ENCODE measurements at places on chromosomes 4 and X. TPM values are rescaled to one million over a fixed set of nuclear protein-coding genes. Genes with fewer than 3 reads are reported as not detected.

Gene FRMPD3
- not detected for total RNA-seq

Gene GLUD2
- total RNA-seq = 0.25 TPM

Gene EPHA5
- total RNA-seq = not detected

Gene P2RY4
- total RNA-seq = not detected

Gene SLC38A5
- total RNA-seq = 252 TPM

Gene DLG3
- total RNA-seq = 12.8 TPM

Gene RNF128
- total RNA-seq = 2.8 TPM

Gene MAGEB1
- total RNA-seq = not detected

Gene ITIH6
- not detected for total RNA-seq

Gene EMCN
- not detected for total RNA-seq

Gene BST1
- 4.4 TPM for total RNA-seq

Gene FREM3
- total RNA-seq = not detected

Gene SMIM10L2A
- 0.03 TPM for total RNA-seq

Gene PASD1
- not detected for total RNA-seq

Gene PAGE2
- total RNA-seq = not detected

Gene VSIG4
- not detected for total RNA-seq

Gene SH3BGRL
- total RNA-seq = 48.7 TPM

Gene ANXA3
- total RNA-seq = 415 TPM

Gene TNIP3
- 0.10 TPM for total RNA-seq

Gene PAK3
- total RNA-seq = 0.11 TPM

Gene AFF2
- 0.04 TPM for total RNA-seq

Gene SFRP2
- total RNA-seq = not detected

Gene CSAG3
- total RNA-seq = not detected

Gene F8A3
- not detected for total RNA-seq

Gene BANK1
- total RNA-seq = 0.25 TPM

Gene IL3RA
- total RNA-seq = not detected

Gene PDLIM5
- total RNA-seq = 137 TPM

Gene CXCL11
- 0.44 TPM for total RNA-seq

Gene CLGN
- total RNA-seq = not detected

Gene FGFBP2
- total RNA-seq = not detected

Gene GAGE13
- total RNA-seq = not detected

Gene GPR50
- total RNA-seq = not detected

Gene SSX3
- total RNA-seq = not detected

Gene MAGEA9B
- total RNA-seq = not detected

Gene GAK
- 50.5 TPM for total RNA-seq
